ENCODE measurements at places on chromosomes 5 and 9.

DNA sequence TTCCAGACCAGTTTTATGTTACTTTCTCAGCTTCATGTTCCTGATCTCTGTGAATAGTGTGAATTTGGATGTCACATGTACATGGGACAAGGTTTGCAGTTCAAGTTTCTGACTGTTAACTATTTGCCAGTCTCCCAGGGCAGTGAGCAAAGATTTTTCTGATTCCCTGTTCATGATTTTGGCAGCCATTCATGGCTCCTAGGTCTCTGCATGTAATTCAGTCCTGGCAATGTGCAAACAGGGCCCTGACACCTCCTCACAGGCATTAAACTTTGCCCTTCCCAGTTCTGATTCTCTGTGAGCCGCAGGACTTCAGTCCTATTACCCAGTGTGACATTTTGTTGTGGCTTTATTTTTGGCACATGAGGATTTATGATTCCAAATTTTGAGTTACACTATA is 349.7 kb downstream of the ARRDC3 start:
- no peak for DNase-seq

DNA sequence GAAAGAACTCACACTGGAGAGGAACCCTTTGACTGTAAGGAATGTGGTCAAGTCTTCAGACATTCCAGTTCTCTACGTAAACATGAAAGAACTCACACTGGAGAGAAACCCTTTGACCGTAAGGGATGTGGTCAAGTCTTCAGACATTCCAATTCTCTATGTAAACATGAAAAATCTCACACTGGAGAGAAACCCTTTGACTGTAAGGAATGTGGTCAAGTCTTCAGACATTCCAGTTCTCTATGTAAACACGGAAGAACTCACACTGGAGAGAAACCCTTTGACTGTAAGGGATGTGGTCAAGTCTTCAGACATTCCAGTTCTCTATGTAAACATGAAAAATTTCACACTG is 32.6 kb downstream of the MAPK9 start:
- no peak for DNase-seq

DNA sequence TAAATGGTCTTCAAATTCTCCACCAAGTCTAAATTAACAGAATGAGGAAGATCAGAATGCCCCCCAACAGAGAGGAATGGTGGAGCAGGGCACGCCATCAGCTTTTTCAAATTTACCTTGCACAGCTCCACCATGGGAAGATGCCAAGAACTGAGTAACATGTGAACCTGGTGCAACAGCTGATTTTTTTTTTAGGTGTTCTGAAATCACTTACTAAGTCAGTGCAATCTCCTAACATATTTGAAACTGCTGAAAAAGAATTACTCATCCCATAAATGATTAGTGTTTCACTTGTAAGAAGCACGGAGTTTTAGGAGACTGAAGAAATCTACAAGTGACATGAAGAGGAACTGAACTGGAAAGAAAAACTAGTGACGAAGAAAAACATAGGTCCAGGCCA is 5.1 kb downstream of the TMEM245 start:
- DNase-seq: peak; percentile 79

DNA sequence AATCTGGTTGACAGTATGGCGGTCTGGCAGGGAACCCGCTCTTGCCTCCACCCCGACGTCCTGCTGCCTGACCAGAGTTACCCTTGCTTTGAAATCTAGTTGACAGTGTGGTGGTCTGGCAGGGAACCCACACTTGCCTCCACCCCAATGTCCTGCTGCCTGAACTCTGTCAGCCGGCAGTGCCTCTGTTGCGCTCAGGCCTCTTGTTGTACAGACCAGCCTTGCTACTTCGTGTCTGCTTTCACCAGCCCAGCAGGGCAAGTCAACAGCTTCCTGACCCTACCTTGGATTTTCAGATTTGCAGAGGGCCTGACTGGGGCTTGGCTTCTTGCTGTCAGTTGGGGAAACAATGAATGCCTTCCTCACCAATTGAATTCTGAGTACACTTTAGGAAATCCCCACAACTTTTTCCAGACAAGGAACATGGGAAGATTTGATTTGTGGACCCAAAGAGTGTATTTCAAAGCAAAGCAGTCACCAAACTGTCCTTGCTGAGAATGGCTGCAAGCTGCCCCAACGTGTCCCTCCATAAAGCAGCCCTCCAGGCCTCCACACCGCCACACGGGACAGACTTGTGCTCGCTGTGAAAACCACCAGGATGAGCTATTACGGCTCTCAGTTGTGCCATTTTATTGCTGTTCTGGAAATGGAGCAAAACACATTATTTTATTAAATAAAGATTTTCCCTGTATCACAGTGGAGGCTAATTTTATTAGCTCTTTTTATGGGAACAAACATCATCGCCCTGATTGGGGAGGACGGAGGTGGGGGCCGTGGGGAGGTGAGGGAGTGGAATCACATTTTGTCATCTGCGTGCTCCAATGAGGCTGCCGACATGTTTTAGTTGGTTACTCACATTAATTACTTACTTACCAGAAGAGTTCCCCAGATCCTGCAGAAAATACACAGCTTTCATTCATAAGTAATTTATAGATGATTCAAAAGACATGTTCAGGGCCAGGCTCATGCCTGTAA is 189.3 kb downstream of the AOPEP start:
- DNase-seq: no peak

GRCh38 chr5:163696579-163696887 is 191.1 kb downstream of the MAT2B start:
- DNase-seq: no peak

GRCh38 chr5:31193591-31194467 is at the start of gene CDH6:
CDH6 (plus strand) TSS chr5:31193686; CDS start chr5:31267474, 73,788 bp downstream.
- no peak for DNase-seq

GRCh38 chr5:139360384-139360783 is 18.7 kb downstream of the PAIP2 start:
- DNase-seq: no peak
